NCI-H774 (cell line): ENCODE measurements at places on chromosomes 12 and 14.

- DNase-seq: no peak
These were observed 176.4 kb downstream of the STXBP6 start for GRCh38 chr14:24873551-24873950.

GRCh38 chr12:38268612-38269011 is 48.0 kb upstream of the ALG10B start:
- DNase-seq: no peak

GRCh38 chr14:78834766-78835451 is 664.7 kb downstream of the NRXN3 start:
- no peak for DNase-seq

GRCh38 chr14:51824191-51824590 is 36.2 kb upstream of the GNG2 start:
- no peak for DNase-seq

DNA sequence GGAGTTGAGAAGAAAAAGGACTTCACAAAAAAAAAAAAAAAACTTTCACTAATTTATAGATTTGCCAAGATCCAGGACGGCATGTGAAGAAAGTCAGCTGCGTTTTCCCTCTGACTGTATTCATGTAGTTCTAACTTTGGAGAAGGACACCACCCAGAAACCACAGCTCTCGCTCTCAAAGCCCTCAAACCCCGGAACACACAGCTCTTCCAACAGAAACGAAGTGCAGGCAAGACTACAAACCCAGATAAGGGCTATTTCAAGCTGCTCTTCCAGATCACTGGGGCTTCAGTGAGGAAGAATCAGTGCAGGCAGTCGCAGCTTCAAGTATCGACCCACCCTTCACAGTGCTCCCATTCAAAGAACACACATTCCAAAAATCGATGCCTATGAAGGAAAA is 13.2 kb downstream of the KCNH5 start:
- no peak for DNase-seq

DNA sequence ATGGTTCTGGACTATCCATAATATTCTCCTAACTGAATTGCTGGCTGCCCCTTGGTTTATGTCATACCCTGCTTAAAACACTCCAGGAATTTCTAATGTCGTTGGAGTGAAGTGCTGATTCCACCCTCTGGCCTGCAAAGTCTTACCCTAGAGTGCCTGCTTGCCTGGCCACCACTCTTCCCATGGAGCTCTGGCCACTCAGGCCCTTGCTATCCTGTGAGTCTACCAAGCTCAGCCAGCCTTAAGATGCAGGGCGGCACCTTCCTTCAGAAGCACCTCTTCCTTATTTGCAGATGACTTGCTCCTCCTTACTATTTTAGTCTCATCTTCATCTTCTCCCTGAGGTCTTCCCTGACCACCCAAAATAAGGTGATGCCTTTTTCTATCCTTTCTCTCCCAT is 35.3 kb downstream of the SLC6A15 start:
- no peak for DNase-seq

DNA sequence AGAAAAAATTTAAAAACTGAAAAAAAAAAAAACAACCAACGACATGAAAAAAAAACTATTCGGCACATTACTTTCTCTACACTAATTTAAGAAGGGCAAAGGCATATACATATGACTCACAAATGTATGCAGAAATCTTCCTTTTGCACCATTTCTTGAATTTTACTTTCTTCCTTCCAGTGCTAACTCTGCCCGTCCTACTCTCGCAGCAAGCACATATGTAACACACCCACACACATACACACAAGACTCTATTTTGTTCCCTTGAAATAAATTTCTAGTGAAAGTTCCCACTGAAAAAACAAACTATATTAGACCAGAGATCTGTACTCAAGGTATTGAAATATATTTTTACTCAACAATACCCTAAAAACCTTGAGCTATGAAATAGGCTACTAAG is 14.6 kb downstream of the BTG1 start:
- no peak for DNase-seq

DNA sequence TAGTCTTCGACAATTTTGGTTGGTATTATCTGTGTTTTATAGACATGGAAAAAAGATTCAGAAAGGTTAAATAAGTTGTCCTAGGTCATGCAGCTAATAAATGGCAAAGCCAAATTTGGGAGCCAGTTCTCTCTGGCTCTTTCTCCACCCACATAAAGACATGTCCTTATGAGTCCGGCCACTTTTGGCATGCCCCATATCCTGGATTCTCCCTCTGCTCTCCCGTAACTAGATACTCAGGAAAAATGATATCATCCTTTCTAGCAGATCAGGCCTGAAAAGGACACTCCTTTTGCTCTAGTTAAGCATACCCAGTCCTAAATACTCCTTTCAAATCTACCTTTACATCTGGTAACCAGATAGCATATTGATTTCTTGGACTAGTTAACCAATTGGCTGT is 64.4 kb downstream of the TTLL5 start:
- DNase-seq: no peak

DNA sequence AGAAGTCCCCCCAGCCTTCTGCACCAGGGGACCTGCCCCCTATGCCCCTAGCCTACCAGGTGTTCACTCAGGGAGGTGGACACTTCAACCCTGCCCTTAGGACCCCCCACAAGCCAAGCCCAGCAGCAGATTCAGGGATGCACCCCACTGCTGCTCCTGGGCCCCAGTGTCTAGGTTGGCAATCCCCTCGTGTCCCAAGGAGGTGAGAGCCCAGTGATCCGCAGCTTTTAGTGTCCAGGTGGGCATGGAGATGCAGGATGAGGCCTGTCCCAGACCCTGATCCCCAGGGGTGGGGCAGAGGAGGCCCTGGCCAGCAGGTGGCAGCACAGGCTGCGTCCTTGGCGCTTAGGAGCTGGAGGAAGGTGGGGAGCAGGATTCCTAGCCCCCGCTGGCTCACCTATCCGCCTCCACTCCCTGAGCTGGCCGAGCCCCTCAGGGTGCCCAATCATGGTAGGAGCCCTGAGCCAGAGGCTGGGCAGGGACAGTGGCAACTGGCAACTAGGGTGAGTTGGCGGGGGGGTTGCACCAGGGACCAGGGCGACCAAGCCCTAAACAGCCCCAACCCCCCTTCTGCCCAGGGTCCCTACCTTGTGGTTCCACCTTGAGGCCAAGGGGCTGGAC is 4.1 kb downstream of the CKB start:
- DNase-seq: peak; percentile 17

GRCh38 chr12:6818222-6818621 is 3.4 kb upstream of the GPR162 start:
- DNase-seq: no peak

DNA sequence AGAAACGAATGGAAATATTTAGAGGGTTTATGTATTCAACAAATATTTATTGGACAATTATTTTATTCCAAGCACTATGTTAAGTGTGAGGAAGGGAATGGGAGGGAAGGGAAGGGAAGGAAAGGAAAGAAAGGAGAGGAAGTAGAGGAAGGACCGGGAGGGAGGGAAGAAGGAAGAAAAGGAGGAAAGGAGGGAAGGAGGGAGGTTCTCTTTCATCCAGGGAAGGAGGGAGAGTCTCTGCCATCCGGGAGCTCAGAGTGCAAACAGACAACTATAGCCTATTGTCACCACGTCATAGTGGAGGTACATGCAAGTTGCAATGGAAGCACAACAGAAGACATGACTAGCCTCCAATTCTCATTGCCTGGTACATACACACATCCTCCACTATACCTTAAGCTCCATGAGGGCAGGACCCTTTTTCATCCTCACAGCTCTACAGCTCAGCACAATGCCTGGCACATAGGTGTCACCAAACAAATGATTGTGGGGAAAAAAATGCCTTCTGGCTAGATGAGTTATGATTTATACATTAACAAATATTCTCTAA is 48.1 kb downstream of the DAD1 start:
- no peak for DNase-seq

DNA sequence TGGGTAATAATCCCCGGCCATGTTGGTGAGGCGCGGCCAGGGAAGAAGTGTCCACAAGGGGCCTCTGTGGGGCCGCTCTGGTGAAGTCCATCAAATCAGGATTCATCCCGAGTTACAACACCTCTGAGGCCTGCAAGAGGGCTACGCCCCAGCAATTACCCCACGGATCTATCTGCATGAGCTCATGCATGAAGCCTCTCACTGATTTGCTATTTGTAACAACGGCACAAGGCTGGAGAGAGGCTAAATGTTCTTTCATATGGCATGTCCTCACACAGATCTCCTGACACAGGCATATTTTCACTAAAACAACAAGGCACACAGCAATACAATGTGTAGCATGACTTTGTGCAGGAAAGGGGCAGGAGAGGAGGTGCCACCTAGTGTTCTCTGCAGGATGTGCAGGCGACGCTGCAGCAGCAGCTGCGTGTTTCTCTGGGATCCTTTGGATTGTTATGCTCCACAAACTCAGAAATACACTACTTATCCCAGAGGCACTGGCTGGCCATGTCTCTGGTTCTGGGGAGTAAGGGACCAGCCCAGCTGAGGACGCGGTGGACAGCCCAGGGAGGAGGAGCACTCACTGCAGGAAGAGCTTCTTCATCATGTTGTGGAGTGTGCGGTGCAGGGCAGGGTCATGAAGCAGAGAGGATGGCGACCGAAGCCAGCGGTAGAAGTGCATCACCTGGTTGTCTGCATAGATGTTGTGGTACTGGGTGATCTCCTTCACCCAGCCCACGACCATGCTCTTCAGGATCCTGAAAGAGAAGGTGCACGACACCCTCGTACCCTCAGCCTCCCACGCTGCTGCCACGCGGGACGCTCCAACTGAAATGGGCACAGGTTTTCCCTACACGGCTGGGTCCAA is 20.2 kb downstream of the P2RX2 start:
- DNase-seq: no peak

GRCh38 chr14:58315606-58316005 is 17.3 kb downstream of the ARID4A start:
- DNase-seq: no peak

DNA sequence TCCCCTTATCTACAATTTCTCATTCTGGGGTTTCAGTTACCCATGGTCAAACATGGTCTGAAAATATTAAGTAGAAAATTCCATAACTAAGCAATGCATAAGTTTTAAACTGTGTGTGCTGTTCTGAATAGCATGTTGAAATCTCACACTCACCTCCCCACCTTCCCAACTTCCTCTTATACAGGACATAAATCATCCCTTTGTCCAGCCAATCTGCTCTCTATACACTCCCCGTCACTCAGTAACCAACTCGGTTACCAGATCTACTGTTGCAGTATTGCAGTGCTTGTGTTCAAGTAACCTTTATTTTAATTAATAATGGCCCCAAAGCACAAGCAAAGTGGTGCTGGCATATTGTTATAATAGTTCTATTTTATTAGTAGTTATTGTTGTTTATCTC is 420.5 kb downstream of the GXYLT1 start:
- DNase-seq: no peak

DNA sequence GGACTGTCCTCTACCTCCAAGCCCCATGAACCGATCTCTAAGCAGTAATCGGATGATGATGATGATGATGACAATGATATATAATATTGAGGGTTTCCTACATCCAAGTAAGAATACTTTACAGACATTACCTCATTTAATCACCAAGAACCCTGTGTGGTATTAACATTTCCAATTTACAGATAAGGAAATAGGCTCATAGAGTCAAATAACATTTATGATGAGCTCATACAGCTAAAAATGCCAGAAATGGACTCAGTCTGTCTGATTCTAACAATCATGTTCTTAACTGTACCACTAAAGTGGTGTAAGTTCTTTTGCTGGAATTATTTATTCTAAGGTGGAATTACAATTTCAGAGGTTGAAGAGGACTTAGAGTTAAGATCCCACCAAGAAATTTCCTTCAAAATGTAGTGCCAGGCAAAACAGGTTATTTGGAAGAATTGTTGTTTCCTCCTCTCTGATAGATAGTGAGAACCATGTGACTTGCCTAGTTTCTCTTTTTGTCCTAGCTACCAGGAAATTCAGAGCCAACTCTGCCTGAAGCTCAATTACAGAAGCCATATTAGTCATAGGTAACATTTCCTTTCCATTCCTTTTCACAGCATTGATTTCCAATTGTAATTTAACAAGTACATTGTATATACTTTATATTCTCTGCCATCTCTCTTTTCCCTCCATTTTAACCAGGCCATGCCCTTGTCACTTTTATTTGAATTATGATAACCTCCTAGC is 23.8 kb upstream of the CCDC175 start:
- DNase-seq: no peak

DNA sequence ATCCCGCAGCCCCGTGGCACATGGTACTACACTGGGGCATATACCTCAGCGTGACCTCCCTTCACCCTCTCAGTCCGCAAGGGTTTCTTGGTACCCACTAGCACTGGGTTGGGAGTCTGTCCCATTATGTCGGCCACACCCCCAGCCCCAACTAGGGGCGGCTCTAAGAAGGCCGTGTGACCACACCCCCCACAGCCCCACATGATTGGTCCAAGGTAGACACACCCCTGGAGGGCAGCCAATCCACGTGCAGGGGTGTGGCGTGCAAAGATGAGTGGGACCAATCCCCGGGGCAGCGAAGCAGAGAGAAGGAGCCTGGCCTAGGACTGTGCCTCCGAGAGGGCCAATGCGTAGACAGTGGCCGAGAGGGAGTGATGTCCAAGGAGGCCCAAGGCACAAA is 34.6 kb upstream of the BEGAIN start:
- DNase-seq: no peak

GRCh38 chr14:21199611-21200560 is 44.0 kb upstream of the OR5AU1 start:
- DNase-seq: no peak

DNA sequence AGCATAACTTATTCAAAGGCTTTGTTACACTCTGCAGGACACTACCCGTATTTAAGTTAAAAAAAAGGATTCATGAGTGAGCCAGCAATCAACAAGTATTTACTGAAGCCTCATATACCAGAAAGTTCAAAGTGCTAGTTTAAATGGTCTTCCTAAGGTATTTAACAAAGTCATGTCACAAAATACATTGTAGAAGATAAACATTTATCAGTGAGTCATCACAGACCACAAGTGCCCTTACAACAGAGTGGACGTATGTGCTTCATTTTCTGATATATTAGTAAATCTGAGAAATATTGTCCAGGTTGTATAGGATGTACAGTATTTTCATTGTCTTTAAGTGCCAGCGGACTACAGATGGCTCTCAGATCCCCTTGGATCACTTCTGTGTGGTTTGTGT is 24.2 kb downstream of the FLRT2 start:
- DNase-seq: no peak

- no peak for DNase-seq
These were observed 151.6 kb downstream of the DPF3 start for GRCh38 chr14:72742118-72742837.

- no peak for DNase-seq
These were observed 4.8 kb downstream of the FAM222A start for GRCh38 chr12:109718390-109718789.
